Activated CD8-positive, alpha-beta memory T cell treated with anti-CD3 and anti-CD28 coated beads, Interleukin-2, amount 10 ng/mL, durations not matched to agents 7 days and 5 days (primary cell): ENCODE measurements at places on chromosomes 1 and 21.

DNA sequence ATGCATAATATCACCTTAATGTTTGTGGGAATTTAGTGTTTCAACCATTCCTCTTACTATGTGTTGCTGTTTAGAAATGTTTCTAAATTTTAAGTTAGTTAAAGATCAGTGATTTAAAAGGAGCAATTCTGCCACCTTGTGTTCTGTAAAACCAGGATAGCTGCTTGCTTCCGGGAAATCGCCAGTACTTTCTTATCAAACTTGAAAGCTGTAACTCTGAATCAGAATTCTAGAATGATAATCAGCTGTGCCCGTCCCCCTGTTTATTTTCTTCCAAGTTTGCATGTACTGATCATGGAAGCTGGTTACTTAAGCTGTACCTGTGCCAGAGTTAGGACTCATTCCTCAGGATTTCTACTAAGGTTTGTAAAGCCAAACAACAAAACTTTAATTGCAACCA is 656.4 kb downstream of the LTN1 start:
- no peaks in the 10 kb centered on the region for H3K27me3 ChIP-seq
- no peak overlapping the region for H3K27ac ChIP-seq
- DNase-seq = no peak
- no peaks in the 10 kb centered on the region for H3K36me3 ChIP-seq
- H3K4me1 ChIP-seq = no peaks in the 10 kb centered on the region

DNA sequence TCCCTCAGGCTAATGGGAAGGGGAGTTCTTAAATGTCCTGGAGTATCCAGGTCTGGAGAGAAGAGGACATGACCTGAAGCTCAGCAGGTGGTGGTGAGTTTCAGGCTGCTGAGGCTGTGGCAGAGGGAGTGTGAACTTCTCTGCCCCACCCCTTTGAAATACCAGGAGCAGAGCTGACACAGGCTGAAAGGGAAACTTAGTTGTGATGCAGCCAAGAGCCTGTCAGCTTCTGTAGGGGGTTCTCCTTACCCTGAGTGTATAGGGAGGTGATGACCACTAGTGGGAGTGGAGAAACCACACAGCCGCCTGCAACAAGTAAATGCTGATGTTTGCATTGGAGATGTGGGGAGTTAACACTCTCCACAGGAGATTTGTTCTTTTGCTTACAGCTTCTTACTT is 152.3 kb downstream of the FCRL5 start:
- H3K4me1 ChIP-seq = peaks cover 7% of the 10 kb centered on the region
- peaks cover 56% of the 10 kb centered on the region for H3K27me3 ChIP-seq
- H3K27ac ChIP-seq = no peak overlapping the region
- no peak overlapping the region for H3K4me3 ChIP-seq
- no peaks in the 10 kb centered on the region for H3K36me3 ChIP-seq

- no peaks in the 10 kb centered on the region for H3K36me3 ChIP-seq
- no peak overlapping the region for H3K27ac ChIP-seq
- DNase-seq = peak; percentile 57
- no peak overlapping the region for H3K4me3 ChIP-seq
Observed at GRCh38 chr1:231315887-231316286, 21.8 kb downstream of the EXOC8 start.

DNA sequence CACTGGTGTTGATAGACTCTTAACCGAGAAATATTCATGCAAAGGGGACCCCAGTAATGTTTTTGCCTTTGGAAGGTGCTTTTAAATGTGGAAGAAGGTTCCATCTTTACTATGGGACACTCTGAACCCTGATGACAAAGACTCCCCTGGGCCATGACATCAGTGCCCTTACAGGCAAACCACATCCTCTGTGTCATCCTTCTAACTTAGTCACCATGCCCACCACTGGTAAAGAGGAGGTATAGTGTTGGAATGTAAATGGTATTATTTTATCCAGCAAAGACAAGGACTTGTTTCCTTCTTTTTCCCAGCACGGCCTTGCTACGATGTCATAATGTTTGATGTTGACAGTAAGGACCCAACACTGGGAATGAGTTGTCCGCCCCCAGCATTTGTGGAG is 12.6 kb downstream of the METTL13 start:
- no peak overlapping the region for H3K4me3 ChIP-seq
- H3K27ac ChIP-seq = peak overlapping the region; percentile 82
- H3K27me3 ChIP-seq = no peaks in the 10 kb centered on the region
- peaks cover 28% of the 10 kb centered on the region for H3K4me1 ChIP-seq
- peaks cover 70% of the 10 kb centered on the region for H3K36me3 ChIP-seq

- H3K4me3 ChIP-seq = peak overlapping the region; percentile 85
- DNase-seq = peak; percentile 85
- H3K4me1 ChIP-seq = peaks cover 33% of the 10 kb centered on the region
- H3K27me3 ChIP-seq = peaks cover 21% of the 10 kb centered on the region
- peaks cover 2% of the 10 kb centered on the region for H3K36me3 ChIP-seq
- peak overlapping the region; percentile 98 for H3K27ac ChIP-seq
Observed at GRCh38 chr1:66445492-66446181, 88.3 kb upstream of the SGIP1 start.

GRCh38 chr1:200432586-200432985 is 22.8 kb upstream of the ZNF281 start:
- H3K27ac ChIP-seq = no peak overlapping the region
- peaks cover 5% of the 10 kb centered on the region for H3K27me3 ChIP-seq
- H3K36me3 ChIP-seq = peaks cover under 1% of the 10 kb centered on the region
- H3K4me1 ChIP-seq = peaks cover 9% of the 10 kb centered on the region
- no peak overlapping the region for H3K4me3 ChIP-seq
